Activated gamma-delta T cell treated with anti-CD3 and anti-CD28 coated beads, Interleukin-2, amount 50 U/mL, for 16 hours (primary cell): ENCODE measurements at places on chromosomes 12 and 14.

DNA sequence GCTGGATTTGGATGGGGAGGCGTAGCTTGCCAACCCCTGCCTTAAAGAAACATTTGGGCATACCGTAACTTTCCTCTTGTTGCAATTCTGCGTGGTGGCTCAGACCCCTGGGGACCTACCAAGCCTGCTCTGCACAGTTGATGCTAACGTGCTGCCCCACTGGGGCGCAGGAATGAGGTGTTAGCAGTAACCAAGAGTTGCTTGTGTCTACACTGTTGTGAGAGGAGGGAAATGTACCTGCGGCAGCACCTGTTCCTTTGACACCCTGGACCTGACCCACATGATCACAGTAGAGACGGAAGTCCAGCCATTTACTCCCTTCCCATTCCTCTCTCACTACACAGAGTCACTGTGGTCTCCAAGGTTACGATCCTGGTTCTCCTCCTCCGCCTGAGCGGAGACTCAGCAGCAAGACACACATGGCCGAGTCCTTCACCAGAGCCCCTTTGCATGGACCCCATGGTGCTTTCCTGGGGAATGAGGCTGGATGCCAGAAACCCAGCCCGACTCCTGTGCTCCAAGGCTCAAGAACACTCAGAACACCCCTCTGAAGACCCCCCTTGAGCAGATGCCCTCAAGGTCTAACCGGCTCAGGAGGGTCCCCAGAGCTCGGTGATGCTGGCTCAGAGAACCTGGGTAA, 84.8 kb downstream of the FBXL14 start:
- DNase-seq = no peak

DNA sequence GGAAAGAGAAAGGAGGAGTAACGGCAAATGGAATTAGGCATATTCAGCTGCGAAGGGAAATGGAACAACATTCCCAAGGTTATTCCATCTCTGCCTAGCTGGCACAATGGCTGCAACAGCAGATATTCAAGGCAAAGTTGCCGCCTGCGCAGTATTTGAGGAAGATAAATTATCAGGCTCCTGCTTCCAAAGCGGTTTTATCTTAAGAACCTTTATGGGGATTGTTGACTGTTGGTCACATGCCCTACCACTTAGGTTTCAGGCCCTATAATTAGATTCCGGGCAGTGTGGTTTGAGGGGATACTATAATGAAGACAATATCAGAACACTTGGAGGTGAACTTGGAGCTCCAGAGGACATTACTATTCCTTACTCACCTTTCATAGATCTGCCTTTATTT, 99.7 kb downstream of the FGD4 start:
- no peak for DNase-seq

DNA sequence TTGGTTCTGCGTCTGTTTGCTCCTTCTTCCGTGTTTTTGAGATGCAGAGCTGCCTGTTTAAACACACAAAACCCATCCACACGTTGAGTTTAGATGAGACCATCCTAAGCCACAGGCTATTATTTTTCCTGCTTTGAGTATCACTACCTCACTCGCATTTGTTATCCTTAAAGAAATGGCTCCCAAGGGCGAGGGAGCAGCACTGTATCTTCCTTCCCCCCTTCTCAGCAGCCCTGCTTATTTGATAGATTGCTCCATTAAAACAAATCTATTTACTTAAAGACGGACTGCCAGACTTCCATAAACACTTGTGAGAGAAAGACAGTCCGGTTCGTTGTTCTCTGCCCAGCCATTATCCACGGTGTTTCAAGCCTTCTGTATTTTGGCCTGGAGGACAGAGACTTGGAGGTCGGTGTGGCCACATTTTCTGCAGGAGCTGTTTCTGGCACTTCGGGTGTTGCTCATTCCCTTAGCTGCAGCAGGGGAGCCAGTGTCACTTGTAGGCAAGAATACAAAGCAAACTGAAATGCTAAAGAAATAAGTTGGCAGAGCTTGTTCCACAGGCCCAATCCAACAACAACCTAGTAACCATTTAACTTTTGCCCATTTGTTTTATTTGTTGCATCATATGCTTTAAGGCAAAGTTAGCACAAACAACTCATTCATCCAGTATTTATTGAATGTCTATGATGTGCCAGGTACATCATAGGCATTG, 275.4 kb downstream of the TTC6 start:
- no peak for DNase-seq

- DNase-seq = no peak
Measured at GRCh38 chr14:77897374-77897773, 97.5 kb downstream of the ADCK1 start.

DNA sequence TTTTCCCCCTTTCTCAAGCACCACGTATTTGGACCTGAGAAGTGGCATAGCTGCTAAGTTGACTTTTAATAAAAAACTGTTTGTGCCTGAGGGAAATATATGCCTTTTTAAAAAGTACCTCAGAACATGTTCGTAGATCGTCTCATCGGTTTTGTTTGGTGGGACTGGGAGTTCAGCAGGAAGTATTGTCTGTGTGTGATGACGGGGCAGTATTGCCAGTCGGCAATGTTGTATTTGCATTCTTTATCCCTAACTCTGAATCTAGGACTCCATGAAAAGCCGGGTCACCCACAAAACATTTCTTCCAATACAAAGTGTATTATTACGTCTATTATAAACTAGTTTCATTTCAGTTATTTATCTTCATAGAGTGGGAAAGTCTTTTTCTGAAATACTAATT, 19.7 kb upstream of the FGD4 start:
- no peak for DNase-seq
